ENCODE measurements at places on chromosomes 11 and 22. TPM values are rescaled to one million over a fixed set of nuclear protein-coding genes. Genes with fewer than 3 reads are reported as not detected.

Gene RAB39A
- 0.53 TPM for total RNA-seq

Gene GGTLC2
- not detected for total RNA-seq

Gene MAP6
- total RNA-seq = not detected

DNA sequence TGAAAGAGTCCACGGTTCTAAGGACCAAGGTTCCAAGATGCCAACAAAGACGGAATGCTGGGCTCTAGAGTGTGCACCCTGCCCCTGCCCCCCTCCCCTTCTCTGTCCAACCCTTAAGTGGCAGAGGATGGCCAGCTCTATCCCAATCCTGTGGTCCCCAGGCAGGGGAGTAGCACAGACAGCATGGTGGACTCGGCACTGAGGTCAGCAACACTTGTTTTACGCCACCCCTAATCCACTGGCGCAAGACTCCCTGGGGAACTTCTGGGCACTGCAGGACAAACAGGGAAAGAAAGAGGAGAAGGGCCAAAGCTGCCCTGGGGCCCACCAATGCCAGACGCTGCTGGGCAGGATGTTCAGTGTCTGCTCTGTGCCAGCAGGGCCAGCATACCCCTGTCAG is 18.9 kb downstream of the GDPD5 start:
- no peak overlapping the region for H3K27ac ChIP-seq
- no peaks in the 10 kb centered on the region for H3K27me3 ChIP-seq
- no peak for DNase-seq
- H3K4me3 ChIP-seq = no peak overlapping the region

- no peak for DNase-seq
- H3K27ac ChIP-seq = no peak overlapping the region
- no peaks in the 10 kb centered on the region for H3K36me3 ChIP-seq
- H3K4me1 ChIP-seq = peaks cover 8% of the 10 kb centered on the region
- no peak overlapping the region for H3K4me3 ChIP-seq
- no peaks in the 10 kb centered on the region for H3K27me3 ChIP-seq
These were observed 88.5 kb downstream of the ALX4 start for GRCh38 chr11:44221456-44221855.

GRCh38 chr11:65927904-65928397 is 8.7 kb downstream of the DRAP1 start:
- H3K27ac ChIP-seq = peak overlapping the region; percentile 97
- peak overlapping the region; percentile 81 for H3K4me3 ChIP-seq
- H3K4me1 ChIP-seq = peaks cover 31% of the 10 kb centered on the region
- peak; percentile 83 for DNase-seq
- no peaks in the 10 kb centered on the region for H3K36me3 ChIP-seq
- H3K27me3 ChIP-seq = no peaks in the 10 kb centered on the region

GRCh38 chr11:93359396-93359795 is 28.9 kb downstream of the DEUP1 start:
- no peaks in the 10 kb centered on the region for H3K27me3 ChIP-seq
- peaks cover 10% of the 10 kb centered on the region for H3K36me3 ChIP-seq
- H3K4me1 ChIP-seq = no peaks in the 10 kb centered on the region
- no peak overlapping the region for H3K4me3 ChIP-seq

GRCh38 chr22:50508897-50509296 is 873 bp downstream of the NCAPH2 start:
- DNase-seq = no peak
- peak overlapping the region; percentile 56 for H3K27ac ChIP-seq
- peaks cover 15% of the 10 kb centered on the region for H3K36me3 ChIP-seq

DNA sequence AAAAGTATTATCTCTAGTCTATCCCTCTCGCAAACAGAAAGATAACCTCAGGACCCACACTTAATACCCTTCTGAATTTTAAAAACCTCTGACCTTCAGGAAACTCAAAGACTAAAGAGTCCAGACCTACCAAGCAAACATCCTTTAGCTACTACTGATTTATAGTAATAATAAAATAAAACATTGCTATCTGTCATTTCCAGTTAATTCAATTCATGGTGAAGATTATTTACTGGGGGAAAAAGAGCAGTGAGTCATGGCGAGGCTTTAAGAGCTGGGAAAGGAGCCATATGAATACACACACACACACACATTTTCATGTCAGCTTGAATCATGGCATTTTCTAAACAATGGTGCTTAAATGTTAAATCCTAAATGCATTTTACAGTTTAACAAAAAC is 87.1 kb downstream of the FAM76B start:
- no peaks in the 10 kb centered on the region for H3K27me3 ChIP-seq
- H3K27ac ChIP-seq = no peak overlapping the region
- H3K4me3 ChIP-seq = peak overlapping the region; percentile 75

Gene SEZ6L
- not detected for total RNA-seq

- H3K4me3 ChIP-seq = no peak overlapping the region
- H3K27me3 ChIP-seq = peaks cover 5% of the 10 kb centered on the region
- no peak for DNase-seq
- H3K4me1 ChIP-seq = peaks cover 33% of the 10 kb centered on the region
- H3K36me3 ChIP-seq = no peaks in the 10 kb centered on the region
These were observed 8.9 kb upstream of the FXYD2 start for GRCh38 chr11:117833401-117833891.

- DNase-seq = no peak
- H3K27ac ChIP-seq = no peak overlapping the region
- no peaks in the 10 kb centered on the region for H3K27me3 ChIP-seq
- H3K4me3 ChIP-seq = no peak overlapping the region
- H3K36me3 ChIP-seq = peaks cover 3% of the 10 kb centered on the region
- peaks cover 3% of the 10 kb centered on the region for H3K4me1 ChIP-seq
These were observed 82.6 kb downstream of the RAB30 start for GRCh38 chr11:82988936-82989627.

Gene F2
- total RNA-seq = 0.17 TPM

Gene C11orf16
- total RNA-seq = not detected

Gene RIMBP3B
- total RNA-seq = 0.14 TPM

- no peaks in the 10 kb centered on the region for H3K36me3 ChIP-seq
- DNase-seq = no peak
- no peak overlapping the region for H3K27ac ChIP-seq
- H3K4me1 ChIP-seq = no peaks in the 10 kb centered on the region
These were observed 11.2 kb upstream of the IGLL1 start for GRCh38 chr22:23591201-23591791.

- H3K4me3 ChIP-seq = no peak overlapping the region
- no peak overlapping the region for H3K27ac ChIP-seq
- DNase-seq = no peak
- H3K4me1 ChIP-seq = no peaks in the 10 kb centered on the region
These were observed 92.3 kb upstream of the POU2AF2 start for GRCh38 chr11:111153194-111153593.

Gene SCO2
- total RNA-seq = 13.1 TPM

Gene STK33
- total RNA-seq = 0.74 TPM

DNA sequence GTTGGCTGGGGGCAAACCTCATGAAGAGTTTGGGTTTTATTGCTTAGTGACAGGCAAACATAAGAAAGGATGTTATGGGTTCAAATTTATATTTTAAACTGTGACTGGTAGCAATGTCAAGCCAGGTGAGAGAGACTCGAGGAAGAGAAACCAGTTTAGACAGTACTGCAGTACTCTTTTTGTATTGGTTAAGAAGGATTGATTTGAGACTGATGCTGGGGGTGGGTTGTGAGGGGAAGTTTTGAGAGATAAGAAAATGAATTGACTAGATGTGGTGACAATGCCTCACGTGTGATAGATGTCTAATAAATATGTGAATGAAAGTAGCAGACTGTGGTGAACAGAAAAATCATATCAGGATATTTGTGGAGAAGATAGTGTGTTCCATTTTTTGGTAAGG is 142.4 kb downstream of the DDX10 start:
- H3K27me3 ChIP-seq = no peaks in the 10 kb centered on the region
- H3K27ac ChIP-seq = no peak overlapping the region
- peaks cover 8% of the 10 kb centered on the region for H3K4me1 ChIP-seq
- no peak for DNase-seq

Gene PKNOX2
- not detected for total RNA-seq

Gene OR5AK2
- not detected for total RNA-seq

Gene HORMAD2
- total RNA-seq = not detected

DNA sequence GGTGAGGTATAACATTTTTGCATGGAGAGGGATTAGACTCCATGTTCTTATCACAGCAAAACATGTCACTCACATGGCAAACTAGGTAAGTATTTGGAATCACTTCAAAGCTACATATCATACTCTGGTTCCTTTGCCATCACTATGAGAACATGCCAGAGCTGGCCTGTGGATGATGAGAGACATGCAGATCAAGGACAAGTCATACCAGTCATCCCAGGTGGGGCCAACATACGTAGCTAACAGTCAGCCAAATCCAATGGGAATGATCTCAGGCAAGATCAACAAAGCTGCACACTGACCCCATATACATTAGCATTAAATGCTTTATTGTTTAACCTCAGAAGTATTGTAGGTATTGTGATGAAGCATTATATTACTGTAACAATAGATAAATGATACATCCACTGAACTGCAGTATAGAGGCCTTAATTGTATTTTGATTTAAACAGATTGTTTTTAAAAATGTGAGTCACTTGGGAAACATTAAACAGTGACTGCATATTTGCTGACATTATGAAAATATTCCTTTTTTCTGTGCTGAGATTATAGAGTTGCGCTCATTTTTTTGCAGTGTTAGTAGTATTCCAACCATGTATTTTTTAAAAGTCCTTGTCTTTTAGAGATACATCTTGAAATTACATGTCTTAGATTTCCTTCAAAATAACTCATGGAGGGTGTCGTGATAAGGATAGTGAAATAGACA is 37.3 kb upstream of the ARL14EP start:
- no peaks in the 10 kb centered on the region for H3K27me3 ChIP-seq
- H3K4me3 ChIP-seq = no peak overlapping the region
- DNase-seq = no peak
- no peak overlapping the region for H3K27ac ChIP-seq
- H3K4me1 ChIP-seq = peaks cover 24% of the 10 kb centered on the region
- H3K36me3 ChIP-seq = no peaks in the 10 kb centered on the region

- no peaks in the 10 kb centered on the region for H3K4me1 ChIP-seq
- no peak overlapping the region for H3K27ac ChIP-seq
- H3K27me3 ChIP-seq = peaks cover 22% of the 10 kb centered on the region
- no peak overlapping the region for H3K4me3 ChIP-seq
- H3K36me3 ChIP-seq = no peaks in the 10 kb centered on the region
These were observed 266.0 kb upstream of the NARS2 start for GRCh38 chr11:78840623-78841022.

Gene SYCE3
- total RNA-seq = not detected

DNA sequence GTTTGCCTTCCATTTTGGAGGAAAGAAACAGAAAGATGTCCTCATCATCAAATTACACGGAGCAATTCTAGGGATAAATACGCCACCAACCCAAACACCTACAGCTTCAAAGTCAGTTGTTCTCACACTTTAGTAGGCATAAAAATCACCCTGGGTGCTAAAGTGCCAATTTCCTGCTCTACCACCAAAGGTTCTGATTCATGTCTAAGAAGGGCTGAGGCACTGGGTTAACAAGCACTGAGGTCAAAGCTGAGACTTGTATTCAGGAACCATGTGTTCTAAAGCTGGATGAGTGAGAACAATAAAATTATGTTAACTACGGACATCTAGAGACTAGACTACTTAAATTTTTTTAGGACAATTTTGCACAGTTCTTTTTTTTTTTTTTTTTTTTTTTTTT is 127.6 kb downstream of the MPPED2 start:
- no peaks in the 10 kb centered on the region for H3K36me3 ChIP-seq
- peaks cover 2% of the 10 kb centered on the region for H3K27me3 ChIP-seq
- no peak overlapping the region for H3K27ac ChIP-seq
- DNase-seq = no peak
- no peak overlapping the region for H3K4me3 ChIP-seq

GRCh38 chr22:22802339-22802970 is 85.2 kb upstream of the IGLL5 start:
- no peak overlapping the region for H3K27ac ChIP-seq
- H3K27me3 ChIP-seq = no peaks in the 10 kb centered on the region
- DNase-seq = no peak
- H3K4me1 ChIP-seq = peaks cover 33% of the 10 kb centered on the region

Data from natural killer cell treated with Interleukin-12 subunit alpha and Interleukin-12 subunit beta and Interleukin-15 and Interleukin-18, amount 100 ng/mL, for 72 hours (primary cell).